ENCODE measurements at places on chromosomes 6 and 20. TPM values are rescaled to one million over a fixed set of nuclear protein-coding genes. Genes with fewer than 3 reads are reported as not detected.

PLN gene
- not detected for total RNA-seq

EYS gene
- not detected for total RNA-seq

SALL4 gene
- total RNA-seq: not detected

WRNIP1 gene
- total RNA-seq: 42.1 TPM

PSORS1C2 gene
- total RNA-seq: not detected

ZC2HC1B gene
- not detected for total RNA-seq

DNA sequence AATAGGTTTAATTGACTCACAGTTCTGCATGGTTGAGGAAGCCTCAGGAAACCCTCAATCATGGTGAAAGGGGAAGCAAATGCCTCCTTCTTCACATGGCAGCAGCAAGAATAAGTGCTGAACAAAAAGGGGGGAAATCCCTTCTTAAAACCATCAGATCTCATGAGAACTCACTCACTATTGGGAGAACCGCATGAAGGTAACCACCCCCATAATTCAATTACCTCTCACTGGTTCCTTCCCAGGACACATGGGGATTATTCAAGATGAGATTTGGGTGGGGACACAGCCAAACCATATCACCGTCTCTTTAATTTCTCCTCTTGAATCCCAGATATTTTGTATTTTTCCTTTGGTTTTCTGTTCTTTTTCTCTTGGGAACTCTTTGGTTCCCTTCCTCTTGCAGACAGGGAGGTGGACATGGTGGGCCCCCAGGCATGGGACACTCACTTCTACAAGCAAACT lies 223.6 kb downstream of the TBXT start:
- H3K4me3 ChIP-seq: no peak overlapping the region
- H3K36me3 ChIP-seq: no peaks in the 10 kb centered on the region

DNA sequence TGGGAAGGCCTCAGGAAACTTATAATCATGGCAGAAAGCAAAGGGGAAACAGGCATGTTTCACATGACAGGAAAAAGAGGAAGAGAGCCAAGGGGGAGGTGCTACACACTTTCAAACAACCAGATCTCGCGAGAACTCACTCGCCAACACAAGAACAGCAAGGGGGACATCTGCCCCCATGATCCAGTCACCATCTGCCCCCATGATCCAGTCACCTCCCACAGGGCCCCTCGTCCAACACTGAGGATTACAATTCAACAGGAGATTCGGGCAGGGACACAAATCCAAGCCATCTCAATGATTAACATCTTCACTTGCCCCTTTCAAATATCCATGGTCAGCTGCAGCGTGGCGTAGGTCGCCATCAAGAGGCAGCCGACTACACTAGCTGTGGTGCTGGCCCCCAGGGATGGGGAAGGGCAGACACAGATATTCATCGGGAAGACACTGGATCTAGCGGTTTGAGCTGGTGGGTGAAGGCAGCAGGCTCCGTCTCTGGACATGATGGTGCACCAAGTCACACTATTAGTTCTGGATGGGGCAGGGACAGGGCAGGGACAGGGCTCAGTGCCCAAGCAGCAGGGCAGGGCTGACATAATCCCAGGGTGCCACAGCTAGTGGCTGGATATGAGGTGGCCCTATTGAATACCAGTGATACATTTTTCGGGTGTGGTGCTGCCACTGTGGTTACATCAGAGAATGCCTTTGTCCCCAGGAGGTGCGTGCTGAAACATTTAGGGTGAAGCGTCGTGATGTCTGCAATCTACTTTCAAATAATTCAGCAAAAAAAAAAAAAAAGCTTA lies 31.6 kb downstream of the TUBB2B start:
- no peak overlapping the region for H3K27ac ChIP-seq
- no peak overlapping the region for H3K4me3 ChIP-seq
- H3K4me1 ChIP-seq: no peaks in the 10 kb centered on the region
- H3K36me3 ChIP-seq: no peaks in the 10 kb centered on the region
- DNase-seq: no peak
- peaks cover 13% of the 10 kb centered on the region for H3K27me3 ChIP-seq

- H3K27me3 ChIP-seq: peaks cover 4% of the 10 kb centered on the region
- no peak for DNase-seq
- no peaks in the 10 kb centered on the region for H3K4me1 ChIP-seq
- H3K4me3 ChIP-seq: no peak overlapping the region
Measured at GRCh38 chr6:118313208-118313607, 234.9 kb upstream of the PLN start.

DNA sequence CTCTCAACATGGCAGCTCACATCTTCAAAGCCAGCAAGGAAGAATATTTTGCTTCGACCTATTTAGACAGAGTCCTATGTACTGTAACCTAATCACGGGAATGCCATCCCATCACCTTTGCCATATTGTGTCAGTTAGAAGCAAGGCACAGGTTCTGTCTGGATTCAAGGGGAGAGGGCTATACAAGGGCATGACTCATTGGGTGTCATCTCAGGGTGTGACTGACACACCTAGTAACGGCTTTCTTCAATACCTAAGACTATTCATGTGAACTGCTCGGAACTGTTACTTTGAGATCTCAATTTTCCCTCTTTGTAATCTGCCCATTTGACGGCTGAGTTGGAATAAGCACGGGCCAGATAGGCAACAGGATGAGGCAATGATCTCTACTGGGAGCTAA lies 135.6 kb upstream of the HDGFL1 start:
- H3K36me3 ChIP-seq: no peaks in the 10 kb centered on the region
- no peak for DNase-seq
- H3K27me3 ChIP-seq: no peaks in the 10 kb centered on the region
- no peak overlapping the region for H3K4me3 ChIP-seq
- H3K27ac ChIP-seq: no peak overlapping the region

- no peak for DNase-seq
- no peak overlapping the region for H3K27ac ChIP-seq
- H3K36me3 ChIP-seq: no peaks in the 10 kb centered on the region
- no peak overlapping the region for H3K4me3 ChIP-seq
- no peaks in the 10 kb centered on the region for H3K4me1 ChIP-seq
Measured at GRCh38 chr20:48459722-48460395, 367.9 kb downstream of the PREX1 start.

GRCh38 chr6:99589290-99589672 lies 17.4 kb upstream of the PRDM13 start:
- no peak for DNase-seq
- H3K36me3 ChIP-seq: no peaks in the 10 kb centered on the region
- peaks cover 80% of the 10 kb centered on the region for H3K27me3 ChIP-seq
- H3K4me1 ChIP-seq: peaks cover 25% of the 10 kb centered on the region

- H3K4me1 ChIP-seq: no peaks in the 10 kb centered on the region
- peaks cover 39% of the 10 kb centered on the region for H3K27me3 ChIP-seq
- DNase-seq: no peak
- H3K4me3 ChIP-seq: no peak overlapping the region
- no peak overlapping the region for H3K27ac ChIP-seq
Measured at GRCh38 chr6:41326092-41326491, 9.3 kb upstream of the NCR2 start.

GRCh38 chr20:8476021-8476420 lies 344.0 kb downstream of the PLCB1 start:
- H3K27me3 ChIP-seq: no peaks in the 10 kb centered on the region
- DNase-seq: no peak
- no peaks in the 10 kb centered on the region for H3K4me1 ChIP-seq
- no peaks in the 10 kb centered on the region for H3K36me3 ChIP-seq
- no peak overlapping the region for H3K27ac ChIP-seq

DNA sequence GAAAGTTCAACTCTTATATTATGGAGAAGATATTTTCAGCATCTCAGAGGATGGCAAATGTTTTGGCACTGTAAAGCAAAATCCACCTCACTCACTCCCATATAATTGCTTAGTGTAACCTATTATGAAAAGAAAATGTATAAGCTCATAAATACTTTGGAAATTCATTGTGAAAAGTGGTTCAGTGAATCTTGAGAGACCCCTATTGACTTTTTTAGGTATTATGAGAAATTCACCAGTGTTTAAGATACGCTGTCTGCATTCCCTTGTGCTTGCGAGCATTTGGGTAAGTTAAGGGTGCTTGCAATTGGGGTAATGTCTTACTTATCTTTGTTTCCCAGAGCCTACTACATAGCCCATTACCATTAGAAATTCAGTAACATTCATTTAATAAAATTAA lies 66.3 kb upstream of the BMP5 start:
- no peaks in the 10 kb centered on the region for H3K36me3 ChIP-seq
- no peaks in the 10 kb centered on the region for H3K27me3 ChIP-seq
- H3K4me1 ChIP-seq: no peaks in the 10 kb centered on the region
- no peak overlapping the region for H3K27ac ChIP-seq

DNA sequence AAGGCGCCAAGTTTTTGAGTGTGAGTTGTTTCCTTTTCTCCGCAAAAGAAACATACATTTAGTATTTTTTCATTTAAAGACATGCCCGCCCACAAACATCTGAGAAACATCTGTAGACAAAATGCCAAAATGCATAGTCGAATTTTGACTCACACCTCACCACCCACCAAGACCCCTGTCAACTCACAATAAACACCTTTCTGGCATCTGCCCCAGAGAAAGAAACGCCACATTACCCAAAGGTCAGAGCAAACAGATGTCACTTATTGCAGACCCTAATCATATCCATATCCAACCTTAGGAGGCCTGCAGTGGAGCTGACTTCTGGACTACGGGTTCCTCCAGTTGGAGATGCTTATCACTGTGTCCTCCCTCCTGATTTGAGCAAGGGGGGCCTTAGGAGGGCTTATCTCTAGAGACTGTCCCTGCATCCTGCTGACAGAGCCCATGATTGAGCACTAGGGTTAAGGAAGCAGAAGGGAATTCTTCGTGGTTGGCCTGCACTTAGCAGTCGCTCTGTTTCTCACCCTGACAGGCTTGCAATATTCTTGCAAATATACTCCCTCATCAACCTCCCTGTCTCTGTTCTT lies 90.5 kb upstream of the TBX18 start:
- DNase-seq: no peak
- no peaks in the 10 kb centered on the region for H3K27me3 ChIP-seq
- no peaks in the 10 kb centered on the region for H3K36me3 ChIP-seq
- no peak overlapping the region for H3K4me3 ChIP-seq
- no peaks in the 10 kb centered on the region for H3K4me1 ChIP-seq
- H3K27ac ChIP-seq: no peak overlapping the region

DNA sequence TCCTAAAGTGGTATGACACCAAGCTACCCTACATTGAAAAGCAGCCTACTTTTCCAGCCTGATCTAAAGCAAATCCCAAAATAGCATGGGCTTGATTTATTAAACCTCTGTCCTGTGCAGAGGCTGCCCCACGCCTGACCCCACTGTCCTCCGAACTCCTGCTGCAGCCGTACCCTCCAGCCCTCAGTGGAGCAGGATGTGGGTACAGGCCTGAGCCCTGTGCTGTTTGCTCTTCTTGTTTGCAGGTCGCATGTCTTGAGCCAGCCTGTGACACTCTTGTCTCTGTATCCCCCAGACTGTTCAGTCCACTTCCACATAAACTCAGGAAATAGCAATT lies 61.2 kb downstream of the RPP40 start:
- no peak overlapping the region for H3K4me3 ChIP-seq
- peak overlapping the region; percentile 72 for H3K27ac ChIP-seq
- H3K36me3 ChIP-seq: peaks cover 8% of the 10 kb centered on the region
- H3K27me3 ChIP-seq: no peaks in the 10 kb centered on the region

DNA sequence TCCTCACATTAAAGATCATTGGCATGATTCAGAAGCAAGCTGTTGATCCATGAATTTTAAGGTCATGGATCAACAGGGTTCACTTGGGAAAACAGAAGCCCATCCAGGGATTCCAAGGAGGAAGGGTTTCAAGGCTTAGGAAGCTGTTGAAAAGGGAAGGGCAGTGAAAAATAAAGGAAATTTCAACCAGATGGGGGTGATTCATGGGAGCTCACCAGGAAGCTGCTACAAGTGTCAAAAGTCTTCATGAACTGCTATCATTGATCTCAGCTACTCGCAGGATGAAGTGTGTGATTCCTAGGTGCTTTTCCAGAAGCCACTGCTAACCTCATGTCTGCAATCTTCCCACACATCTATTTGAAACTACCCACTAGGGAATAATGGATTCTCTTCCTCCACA lies 26.2 kb downstream of the ADTRP start:
- no peaks in the 10 kb centered on the region for H3K36me3 ChIP-seq
- H3K4me3 ChIP-seq: no peak overlapping the region
- no peaks in the 10 kb centered on the region for H3K27me3 ChIP-seq
- no peak overlapping the region for H3K27ac ChIP-seq
- no peak for DNase-seq
